Cerebellum (tissue), 4 donors: ENCODE measurements at places on chromosomes 6 and 20.

- DNase-seq: no peak
These were observed 101.4 kb upstream of the NHSL1 start for GRCh38 chr6:138600726-138601125.

- DNase-seq: peak; percentile 33
These were observed 29.3 kb downstream of the TRIM38 start for GRCh38 chr6:25991785-25992412.

DNA sequence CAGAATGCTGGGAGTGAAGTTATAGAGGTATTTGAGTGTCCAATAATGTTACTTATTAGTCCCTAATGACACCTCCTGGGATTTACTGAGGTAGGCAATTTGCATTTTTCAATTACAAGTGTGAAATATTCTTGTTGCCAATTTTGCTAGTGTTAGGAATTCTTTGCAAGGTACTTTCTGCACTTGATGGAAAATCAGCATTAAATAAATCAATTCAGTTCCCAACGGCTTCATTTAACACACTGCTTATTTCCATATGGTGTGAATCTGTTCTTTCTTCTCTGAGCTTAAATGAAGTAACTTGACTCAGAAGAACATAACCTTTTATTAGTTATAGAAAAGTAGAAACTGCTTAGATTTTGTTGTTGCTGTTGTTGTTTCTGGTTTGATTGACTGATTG, 21.2 kb downstream of the CCN2 start:
- DNase-seq: no peak

- DNase-seq: no peak
These were observed 259.4 kb upstream of the ECI2 start for GRCh38 chr6:4394786-4395185.

DNA sequence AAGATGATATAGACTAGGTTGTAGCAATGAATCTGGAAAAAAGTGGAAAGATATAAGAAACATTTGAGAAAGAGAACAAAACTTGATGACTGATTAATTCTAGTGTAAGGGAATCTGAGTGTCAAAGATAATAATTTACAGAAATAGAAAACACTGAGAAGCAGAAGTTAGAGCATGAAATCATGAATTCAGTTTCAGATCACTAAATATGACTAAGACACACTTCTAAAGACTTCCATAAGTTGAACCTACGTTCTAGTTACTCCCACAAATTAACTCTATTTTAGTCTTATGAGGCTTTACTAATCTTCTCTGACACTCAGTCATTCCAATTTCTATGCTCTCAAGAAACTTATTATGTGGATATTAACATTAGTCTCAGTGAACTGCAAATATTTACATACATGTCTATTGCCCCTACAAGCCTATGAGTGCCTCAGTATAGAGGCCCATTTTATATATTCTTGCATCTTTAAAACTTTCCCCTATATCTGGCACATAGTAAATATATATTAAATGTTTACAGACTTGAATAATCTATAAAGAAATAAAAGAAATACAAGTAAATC, 30.4 kb downstream of the IBTK start:
- no peak for DNase-seq

GRCh38 chr20:24118441-24119175, 130.0 kb upstream of the GGTLC1 start:
- no peak for DNase-seq
